ENCODE measurements at places on chromosomes 6 and 20.

DNA sequence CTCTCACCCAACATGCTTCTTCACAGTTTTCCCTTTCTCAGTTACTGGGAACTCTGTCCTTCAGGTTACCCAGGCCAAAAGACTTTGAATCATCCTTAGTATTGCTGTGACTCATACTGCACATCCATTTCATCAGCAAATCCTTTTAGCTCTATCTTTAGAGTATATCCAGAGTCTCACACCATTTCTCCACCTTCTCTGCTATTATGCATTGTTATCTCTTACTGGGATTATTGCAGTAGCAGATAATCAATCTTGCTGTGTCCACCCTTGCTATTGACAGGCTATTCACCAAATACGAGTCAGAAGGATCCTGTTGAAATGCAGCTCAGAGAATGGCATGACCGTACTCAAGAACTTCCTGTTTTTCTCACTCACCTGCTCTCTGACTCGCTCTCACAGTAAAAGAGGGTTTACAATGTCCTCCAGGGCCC lies 57.3 kb downstream of the BCKDHB start:
- DNase-seq: no peak

DNA sequence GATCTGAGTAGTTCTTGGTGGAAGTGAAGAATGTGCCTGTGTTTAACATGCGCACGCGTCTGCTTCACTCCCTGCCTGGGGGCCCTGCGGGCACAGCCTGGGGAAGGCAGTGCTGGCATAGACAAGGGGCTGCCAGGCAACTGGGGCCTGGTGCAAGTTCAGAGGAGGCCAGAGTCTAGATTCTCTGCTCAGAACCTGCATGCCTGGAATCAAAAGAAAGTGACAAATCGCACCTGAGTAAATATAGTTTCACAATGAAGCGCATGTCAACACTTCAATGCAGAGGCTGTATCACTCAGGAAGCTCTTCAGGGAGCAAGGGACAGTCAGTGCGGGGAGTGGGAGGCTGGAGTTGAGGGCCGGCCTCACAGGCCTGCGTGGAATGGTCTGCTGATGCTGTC lies 24.2 kb upstream of the PPP1R14C start:
- no peak for DNase-seq

GRCh38 chr6:19153270-19153980 lies 683.7 kb upstream of the ID4 start:
- DNase-seq: no peak

DNA sequence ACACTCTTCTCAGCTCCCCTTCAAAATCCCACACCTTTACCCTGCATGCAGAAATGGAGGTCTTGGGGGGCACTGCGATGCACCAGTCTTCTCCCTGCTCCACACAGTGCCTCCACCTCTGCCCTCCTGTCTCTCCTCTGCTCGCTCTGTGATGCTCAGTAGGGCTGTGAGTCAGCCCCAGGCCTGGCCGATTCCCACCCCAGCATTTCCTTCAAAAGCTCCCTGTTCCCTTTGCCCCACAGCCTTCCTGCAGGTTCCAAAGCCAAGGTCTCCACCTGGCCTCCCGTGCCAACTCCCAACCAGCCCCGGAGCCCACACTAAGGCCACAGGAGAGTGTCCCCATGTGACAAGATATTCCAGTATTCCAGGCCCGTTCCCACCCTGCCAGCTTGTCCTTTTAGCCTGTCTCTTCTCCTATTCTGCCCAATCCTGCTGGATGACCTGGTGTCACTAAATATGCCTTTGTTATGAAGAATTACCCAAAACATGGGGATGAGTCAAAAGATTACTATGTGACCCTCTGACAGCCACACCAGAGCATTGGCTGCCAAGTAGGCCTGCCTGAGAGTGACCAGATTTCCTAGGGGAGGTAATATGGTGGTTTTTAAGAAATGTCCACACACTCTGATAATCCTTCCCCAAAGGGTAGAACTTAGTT lies 118.9 kb upstream of the NXT1 start:
- DNase-seq: no peak

DNA sequence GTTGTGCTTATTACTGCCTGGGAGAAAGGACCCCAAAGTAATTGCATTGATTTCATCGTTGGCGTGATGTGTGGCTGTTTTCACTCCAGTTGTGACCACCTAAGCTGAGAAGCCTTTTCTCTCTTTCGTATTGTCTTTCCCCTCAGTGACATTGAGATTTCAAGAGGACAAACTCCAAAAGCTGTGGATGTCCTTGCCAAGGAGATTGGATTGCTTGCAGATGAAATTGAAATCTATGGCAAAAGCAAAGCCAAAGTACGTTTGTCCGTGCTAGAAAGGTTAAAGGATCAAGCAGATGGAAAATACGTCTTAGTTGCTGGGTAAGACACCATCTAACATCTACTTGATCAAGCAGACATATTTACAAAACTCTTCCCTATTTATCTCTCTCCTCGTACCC lies 60.5 kb downstream of the MTHFD1L start:
- no peak for DNase-seq

- DNase-seq: no peak
Measured at GRCh38 chr6:44211284-44211683, 5.4 kb upstream of the MYMX start.

- no peak for DNase-seq
Measured at GRCh38 chr20:45801851-45802250, 10.1 kb downstream of the DNTTIP1 start.

- DNase-seq: no peak
Measured at GRCh38 chr6:55958790-55959189, 83.4 kb upstream of the BMP5 start.

DNA sequence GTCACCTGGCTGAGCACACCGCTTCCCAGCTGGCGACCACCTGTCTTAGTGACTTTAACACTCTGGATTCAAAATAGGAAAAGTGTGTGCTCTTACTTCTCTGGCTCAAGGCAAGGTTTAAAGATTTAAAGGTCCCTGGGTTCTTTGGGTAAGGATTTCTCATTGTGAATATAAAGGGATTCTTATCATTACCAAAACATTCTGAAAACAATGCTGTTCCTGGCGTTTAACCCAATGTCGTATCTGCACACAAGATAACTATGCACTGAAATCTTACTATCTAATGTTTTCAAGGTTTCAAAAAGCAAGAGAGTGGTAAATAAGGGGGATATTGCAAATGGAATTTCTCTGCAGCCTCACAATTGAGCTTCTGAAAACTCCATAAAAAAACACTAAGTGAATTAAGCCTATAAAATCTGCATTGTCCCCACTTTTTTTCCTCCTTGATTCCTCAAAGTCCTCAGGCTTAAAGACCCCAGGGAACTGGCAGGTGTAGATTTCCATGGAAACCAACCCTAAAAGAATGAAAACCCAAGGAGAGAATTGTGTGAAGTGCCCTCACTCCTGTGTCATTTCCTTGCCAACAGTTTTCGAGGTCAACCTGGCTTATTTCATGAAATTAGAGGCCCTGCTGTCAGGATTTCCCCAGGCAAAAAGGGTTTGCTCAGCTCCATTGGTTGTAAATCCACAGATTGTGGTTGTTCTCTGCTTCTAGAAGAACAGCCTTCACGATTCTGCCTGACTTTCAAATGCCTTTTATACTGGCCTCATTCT lies 44.0 kb downstream of the BMP2 start:
- peak; percentile 45 for DNase-seq

DNA sequence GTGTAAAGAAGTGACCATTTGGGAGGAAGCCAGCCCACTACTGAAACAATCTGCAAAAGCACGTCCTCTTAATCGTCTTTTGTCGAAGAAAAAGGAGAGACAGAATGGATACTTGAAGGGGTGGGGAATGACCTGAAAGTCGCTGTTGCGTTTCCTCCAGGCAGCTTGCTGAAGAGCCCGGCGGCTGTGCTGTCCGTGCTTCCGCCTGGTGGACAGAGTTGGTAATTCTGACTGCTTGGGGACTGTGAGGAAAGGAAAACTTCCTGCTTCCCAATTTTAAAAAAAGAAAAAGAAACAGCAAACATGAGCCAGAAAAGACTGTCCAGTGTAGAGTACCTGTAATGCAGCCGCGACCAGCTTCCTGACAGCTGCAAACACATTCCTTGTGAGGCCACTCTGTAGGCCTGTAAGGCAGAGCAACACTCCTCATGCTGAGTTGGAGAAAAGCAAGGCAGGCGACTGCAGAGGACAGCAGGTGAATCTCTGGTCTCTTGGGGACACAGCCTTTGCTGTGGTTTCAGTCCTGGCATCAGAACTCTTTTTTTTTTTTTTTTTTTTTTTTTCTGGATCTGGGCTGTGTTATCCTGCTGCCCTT lies 251.1 kb upstream of the TBX18 start:
- DNase-seq: no peak

GRCh38 chr6:130161683-130162404 lies 60.9 kb downstream of the SAMD3 start:
- no peak for DNase-seq

DNA sequence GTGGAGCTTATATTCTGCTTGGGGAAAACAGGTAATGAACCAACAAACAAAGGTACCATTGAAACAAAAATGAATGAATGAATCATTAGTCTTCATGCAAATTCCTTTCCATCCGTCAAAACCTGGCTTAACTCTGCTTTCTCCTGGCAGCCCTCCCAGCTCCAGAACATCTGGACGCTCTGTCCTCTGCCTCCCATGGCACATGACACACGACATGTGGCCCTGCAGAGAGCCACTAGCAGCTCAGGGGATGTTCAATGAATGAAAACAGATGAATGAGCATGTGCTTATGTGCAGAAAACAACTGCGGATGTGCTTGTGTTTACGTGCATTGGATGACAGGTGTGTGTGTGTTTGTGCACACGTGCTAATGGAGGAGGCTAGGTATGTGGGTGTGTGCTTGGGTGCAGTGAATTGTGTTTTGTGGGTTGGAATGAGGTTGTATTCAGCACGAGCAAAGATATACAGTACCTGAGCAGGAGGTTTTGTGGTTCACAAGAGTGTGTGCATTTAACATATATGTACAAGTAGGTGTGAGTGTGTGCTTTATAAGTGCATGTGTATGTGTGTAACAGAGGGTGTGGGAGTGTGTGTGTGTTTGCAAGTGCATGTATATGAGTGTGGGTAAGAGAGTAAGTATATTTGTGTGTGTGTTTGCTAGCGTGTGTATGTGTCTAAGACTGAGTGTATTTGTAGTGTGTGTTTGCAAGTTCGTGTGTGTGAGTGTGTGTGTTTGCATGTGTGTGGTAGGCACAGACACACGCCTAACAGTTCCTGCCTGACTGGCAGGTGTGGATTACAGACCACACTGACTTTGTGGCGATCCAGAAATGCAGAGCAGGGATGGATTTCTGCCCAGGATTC lies 374.1 kb upstream of the SULF2 start:
- DNase-seq: no peak

DNA sequence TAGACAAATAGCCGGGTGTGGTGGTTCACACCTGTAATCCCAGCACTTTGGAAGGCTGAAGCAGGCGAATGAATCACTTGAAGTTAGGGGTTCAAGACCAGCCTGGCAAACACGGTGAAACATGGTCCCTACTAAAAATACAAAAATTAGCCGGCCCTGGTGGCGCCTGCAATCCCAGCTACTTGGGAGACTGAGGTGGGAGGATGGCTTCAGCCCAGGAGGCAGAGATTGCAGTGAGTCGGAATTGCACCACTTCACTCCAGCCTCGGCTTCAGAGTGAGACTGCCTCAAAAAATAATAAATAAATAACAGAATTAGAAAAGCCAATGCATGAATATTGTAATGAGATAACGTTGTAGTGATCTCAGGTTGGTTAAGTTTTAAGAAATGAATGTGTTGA lies 61.3 kb downstream of the RFX6 start:
- no peak for DNase-seq
